Activated CD8-positive, alpha-beta memory T cell treated with anti-CD3 and anti-CD28 coated beads, Interleukin-2, amount 50 U/mL, for 48 hours (primary cell): ENCODE measurements at places on chromosomes 5 and 9.

DNA sequence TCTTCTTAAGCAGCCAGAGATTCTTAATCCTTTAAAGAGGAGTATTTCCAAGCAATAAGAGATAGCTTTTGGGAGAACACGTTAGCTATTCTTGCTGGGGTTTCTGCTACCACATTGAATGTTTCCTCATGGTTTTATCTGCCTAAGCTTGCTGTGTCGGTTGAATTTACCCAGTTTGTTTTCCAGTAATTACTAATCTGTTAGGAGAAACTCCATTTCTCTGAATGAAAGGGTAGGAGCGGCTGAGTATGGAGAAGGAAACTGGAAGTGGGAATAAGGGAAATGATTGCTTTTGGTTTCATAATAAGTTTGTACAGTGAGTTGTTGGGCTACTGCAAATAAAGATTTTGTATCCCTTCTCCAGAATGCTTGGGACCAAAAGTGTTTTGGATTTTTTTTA lies 1.2 kb downstream of the JAK2 start:
- DNase-seq: no peak

DNA sequence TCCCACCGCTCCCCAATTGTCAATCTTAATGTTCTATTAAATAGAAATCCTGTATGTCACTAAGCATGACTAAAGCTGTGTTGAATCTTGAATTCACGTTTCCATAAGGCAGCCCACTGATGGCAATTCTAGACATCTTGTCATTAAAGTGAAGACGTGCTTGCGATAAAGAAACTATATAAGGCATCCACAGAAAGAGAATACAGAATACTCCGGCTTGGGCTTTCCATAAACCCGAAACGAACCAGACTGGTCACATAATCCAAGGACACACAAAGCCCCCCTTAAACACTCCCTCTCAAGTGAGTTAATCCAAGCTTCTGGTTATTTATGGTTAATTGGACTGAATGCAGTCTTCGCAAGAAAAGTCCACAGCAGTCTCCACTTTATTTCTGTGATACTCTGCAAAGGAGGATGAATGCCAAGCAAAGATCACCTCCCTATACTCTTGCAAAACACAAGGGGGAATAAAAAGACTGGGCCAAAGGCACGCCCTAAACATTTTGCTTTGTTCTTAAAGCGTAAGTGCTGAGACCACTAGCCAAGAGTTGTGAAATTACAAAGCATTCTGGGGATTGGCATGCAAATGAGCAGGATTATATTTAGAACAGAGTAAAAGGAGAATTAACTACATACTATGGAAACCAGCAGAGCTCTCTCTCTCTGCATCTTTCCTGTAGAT lies 54.7 kb downstream of the DPYSL3 start:
- DNase-seq: no peak

- peak; percentile 89 for DNase-seq
Measured at GRCh38 chr5:55534436-55535198, at the start of gene PLPP1. PLPP1 (minus strand) TSS chr5:55534964; CDS start chr5:55534629, 335 bp downstream.

DNA sequence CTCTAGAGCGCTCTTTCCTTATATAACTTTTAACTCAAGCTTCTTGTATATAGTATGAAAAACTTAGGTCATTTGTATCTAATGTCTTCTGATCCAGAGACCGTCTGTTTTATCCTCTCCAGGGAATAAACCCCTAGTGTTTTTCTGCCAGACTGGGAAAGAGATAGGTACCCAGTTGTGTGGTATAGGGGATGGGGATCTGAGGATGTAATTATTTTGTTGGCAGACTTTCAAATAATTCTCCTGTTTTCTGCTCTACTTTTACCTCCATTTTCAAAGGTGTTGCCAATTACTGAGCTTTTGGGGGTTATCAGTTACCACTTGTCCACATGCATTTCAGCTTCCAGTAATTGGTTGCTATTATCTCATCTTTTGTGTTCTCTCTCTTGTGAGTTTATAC lies 17.9 kb downstream of the CCDC171 start:
- no peak for DNase-seq

DNA sequence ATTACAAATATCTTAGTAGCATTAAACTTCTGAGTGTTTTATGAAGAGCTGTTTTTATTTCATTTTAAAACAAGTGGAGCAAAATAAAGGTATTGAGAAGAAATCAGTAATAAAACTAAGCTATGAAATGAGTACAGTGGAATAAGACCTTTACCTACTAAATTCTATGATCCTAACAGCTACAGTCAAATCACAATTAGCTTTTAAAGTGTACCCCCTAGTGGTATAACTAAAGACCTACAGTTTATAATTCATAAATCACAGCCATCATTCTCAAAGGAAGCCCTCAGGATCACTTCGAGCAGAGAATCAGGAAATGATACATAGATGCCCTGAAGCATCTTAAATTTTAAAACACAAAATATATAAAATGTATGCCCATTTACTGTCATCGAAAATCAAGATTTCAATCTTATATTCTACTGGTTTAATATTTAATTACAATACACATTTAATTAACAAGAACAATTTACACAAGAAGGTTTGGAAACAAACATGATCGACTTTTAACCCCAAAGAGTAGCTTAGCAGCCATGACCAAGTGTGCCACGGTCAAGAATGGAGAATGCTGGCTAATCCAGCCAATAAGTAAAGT lies 12.3 kb downstream of the CCNH start:
- no peak for DNase-seq

DNA sequence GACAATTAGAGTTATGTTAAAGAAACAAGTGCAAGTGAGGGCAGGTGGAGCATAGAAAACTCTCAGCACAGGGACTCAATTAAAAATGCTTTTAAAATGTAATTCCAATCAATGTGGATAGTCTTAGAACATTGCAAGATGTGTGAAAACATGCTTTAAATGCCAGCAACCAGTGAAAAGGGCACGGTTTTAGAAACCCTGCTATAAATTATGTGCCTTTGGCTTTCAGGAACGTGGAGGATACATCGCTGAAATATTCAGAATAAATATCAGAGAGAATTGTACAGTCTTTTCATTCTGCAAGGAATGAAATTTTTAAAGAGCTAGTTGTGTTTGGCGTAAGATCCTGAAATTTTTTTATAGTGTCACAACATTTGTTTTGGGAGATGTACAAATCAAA lies 101.1 kb downstream of the TLE4 start:
- no peak for DNase-seq

GRCh38 chr9:35436933-35437332 lies 53.0 kb upstream of the RUSC2 start:
- no peak for DNase-seq

- no peak for DNase-seq
Measured at GRCh38 chr9:92308893-92309292, 15.4 kb upstream of the IARS1 start.

GRCh38 chr5:73393611-73394489 lies 54.7 kb downstream of the FOXD1 start:
- no peak for DNase-seq

DNA sequence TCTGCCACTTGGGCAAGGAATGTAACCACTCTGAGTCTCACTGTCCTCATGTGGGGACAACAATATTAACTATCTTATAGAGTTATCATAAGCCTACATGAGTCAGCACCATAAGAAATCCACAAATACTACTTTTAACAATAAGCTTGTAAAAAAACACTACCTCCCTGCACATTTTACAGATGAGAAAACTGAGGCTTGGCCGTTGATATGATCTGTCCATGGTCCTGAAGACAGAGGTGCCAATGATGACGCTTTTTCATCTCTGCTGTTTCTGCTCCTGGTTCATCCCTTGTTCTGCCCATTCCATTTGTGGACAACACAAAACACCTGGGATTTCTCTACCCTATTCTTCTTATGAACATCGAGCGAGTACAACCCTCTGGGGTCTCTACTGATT lies 23.4 kb upstream of the STRBP start:
- no peak for DNase-seq

GRCh38 chr5:55657443-55657842 lies 54.7 kb downstream of the SLC38A9 start:
- no peak for DNase-seq

- no peak for DNase-seq
Measured at GRCh38 chr5:102762095-102762534, 7.0 kb downstream of the PAM start.

DNA sequence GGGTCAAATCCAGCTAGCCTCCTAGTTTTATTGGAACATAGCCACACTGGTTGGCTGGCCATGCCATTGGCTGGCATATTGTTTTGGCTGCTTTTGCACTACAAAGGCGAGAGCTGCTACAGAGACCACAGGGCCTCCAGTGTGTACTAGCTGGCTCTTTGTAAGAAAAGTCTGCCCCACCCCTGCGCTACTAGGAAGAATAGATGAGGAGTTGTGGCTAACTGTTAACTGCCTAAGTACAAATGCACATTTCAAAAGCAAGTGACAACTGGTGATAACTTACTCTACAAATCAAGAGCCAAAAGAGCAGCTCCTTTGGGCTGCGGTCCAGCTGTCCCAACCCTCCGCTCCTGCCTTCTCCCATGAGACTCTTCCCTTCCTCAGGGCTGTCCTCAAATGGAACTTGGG lies 63.9 kb downstream of the SERINC5 start:
- DNase-seq: no peak

DNA sequence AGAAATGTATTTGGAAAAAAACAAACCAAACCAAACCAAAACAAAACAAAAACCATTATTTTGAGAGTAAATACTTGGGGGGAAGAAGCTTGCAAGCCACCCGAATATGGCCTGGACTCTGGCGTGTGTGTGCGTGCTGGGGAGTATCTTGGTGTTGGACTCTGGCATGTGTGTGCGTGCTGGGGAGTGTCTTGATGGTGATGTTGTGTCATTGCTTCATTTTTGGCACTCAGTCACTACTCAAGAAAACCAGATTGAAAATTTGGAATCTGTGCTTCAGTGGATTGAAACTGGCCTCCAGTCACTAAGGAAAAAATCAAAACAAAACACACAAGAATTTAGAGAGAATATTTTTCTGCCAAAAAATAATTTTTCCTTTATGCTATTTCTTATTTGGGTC lies 76.1 kb downstream of the ARRDC3 start:
- no peak for DNase-seq

DNA sequence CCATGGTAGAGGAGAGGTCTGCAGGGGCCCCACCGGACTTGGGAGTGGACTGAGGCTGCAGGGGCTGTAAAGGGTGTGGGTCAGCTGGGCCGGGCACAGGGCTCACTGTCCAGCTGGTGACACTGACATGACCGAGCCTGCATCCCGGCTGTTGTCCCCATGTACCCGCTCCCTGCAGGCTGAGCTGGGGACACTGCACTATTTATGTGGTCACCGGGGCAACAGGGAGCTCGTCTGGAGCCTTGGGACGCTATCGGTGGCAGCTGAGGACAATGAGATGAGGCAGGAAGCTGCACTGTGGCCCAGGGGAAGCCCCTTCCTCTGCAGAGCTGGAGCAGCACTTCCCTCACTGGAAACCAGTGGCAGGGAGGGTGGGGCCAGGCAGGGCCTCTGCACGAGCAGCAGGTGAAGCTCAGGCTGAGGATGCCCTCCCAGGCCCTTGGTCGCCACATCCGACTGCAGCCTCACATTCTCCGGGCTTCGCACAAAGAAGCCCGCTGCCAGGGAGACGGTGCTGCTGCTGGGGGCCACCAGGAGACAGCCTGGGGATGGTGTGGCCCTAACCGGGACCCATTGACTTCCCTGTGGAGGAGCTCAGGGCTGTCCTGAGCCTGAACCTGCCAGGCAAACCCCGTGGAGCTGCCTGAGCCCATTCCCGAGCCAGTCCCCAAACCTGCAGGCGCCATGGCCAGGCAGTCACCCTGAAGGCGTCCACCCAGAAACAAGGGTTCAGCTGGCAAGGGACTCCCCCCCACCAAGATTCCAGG lies 26.4 kb downstream of the ZDHHC11B start:
- DNase-seq: peak; percentile 59

- DNase-seq: no peak
Measured at GRCh38 chr5:122192497-122193496, 63.5 kb downstream of the ZNF474 start.

- DNase-seq: no peak
Measured at GRCh38 chr9:131011274-131012022, 2.5 kb downstream of the LAMC3 start.

DNA sequence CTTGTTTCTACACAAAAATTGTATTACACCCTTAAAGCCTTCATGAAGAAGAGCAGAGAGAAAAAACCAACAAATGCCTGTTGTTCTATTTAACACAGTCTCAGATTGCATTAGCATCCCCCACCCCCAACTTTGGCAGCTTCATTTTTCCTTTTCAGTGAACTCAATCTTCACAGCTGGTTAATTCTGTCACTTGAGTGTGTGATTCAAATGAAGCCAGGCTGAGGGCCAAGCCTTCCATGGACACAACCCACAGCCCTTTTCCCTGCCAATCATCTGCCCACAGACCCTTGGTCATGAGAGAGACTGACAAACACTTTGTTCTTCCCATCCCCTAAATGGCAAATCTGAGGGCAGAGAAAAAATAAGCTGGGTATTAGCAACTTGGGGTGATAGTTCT lies 217.5 kb upstream of the NMUR2 start:
- DNase-seq: no peak
